ENCODE measurements at places on chromosomes 6 and 20.

GRCh38 chr20:4082406-4083097 is 67.2 kb upstream of the RNF24 start:
- DNase-seq: peak; percentile 49

GRCh38 chr20:44501448-44501847 is 20.4 kb downstream of the SERINC3 start:
- no peak for DNase-seq

GRCh38 chr20:35743693-35744491 is 1.8 kb upstream of the RBM39 start:
- no peak for DNase-seq

- peak; percentile 21 for DNase-seq
Observed at GRCh38 chr20:19661717-19662636, 96.1 kb upstream of the RIN2 start.

DNA sequence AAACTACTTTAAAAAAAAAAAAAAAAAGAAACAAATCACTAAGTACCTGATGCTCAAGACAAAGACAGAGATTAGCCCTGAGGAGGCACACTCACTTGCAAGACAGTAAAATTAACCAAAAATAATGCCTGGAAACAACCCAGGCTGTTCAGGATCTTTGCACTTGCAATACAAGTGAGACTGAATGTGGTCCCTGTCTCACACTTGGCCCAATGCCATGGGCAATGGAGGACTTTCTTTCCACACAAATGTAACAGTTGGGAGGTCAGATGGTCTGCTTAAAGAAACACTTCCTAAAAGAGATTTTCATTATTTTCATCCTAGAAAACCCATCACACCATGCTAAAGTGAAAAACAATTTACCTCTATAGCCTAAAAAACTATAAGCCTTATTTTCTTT is 16.2 kb downstream of the STAU1 start:
- no peak for DNase-seq

DNA sequence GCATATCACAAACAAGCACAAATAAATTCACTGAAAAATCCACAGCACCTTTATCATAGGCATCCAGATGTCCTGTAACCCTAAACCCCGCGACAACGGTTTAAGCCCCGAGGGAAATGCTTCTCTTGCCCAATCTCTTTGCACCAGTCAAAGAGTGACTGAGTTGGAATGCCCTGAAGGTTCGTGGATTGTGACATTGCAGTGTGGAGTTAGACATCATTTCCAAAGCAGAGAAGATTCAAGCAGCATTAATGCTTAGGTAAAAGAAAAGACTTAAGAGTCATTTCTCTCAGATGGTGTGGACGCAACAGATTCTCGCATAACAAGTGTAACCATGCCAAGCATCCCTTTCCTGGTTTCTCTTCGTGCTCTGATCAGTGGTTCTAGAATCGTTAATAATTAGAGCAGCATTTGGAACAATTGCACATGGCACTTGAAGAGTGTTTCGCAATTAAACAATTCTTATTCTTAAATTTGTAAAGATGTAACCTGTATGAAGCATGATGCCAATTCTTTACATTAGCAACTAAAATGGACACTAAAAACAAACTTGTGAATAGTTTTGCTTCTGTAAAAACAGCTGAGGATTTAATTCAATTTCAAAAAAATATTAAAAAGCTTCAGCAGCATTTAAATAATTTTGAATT is 121.6 kb downstream of the HIVEP2 start:
- DNase-seq: no peak

DNA sequence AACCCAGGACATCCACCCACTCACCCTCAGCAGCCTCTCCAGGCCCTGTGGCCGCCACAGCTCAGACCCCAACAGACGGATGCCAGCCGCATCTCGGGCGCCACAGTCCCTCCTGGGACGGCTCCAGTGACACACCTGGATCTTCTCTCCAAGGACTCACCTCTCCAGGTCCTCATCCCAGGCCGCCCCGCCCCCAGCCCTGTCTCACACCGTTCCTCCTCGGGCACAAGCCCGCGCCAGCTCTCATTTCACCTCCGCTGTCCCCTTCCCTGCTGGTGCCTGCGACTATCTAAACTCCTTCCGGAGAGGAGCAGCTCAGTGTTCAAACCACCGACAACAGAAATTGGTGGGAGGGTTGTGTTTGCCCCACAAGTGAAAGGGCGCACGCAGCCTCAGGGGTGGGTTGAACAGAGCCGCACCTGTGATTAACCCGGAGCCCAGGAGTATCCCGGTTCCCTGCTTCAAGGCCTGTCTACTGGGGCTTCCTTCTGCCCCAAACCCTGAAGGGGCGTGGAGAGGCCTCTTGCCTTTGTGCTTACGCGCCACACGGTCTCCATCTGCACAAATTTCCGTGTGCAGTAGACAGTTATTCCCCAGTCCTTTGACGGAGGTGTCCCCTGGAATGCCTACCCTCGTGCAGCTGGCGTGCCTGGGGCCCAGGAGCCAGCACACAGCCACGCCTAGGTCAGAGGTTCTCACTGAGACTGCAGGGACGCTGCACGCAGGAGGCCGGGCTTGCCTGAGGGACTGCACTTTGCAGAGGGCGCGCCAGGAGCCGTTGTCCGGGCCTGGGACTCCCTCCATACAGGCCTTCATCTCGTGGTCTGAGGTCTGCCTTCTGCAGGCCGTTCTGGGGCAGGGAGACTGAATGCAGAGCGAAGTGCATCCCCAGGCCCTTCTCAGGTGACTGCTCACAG is 232.7 kb downstream of the DLL1 start:
- DNase-seq: no peak

GRCh38 chr6:27866357-27867050 is 45.7 kb downstream of the OR2B2 start:
- peak; percentile 18 for DNase-seq

DNA sequence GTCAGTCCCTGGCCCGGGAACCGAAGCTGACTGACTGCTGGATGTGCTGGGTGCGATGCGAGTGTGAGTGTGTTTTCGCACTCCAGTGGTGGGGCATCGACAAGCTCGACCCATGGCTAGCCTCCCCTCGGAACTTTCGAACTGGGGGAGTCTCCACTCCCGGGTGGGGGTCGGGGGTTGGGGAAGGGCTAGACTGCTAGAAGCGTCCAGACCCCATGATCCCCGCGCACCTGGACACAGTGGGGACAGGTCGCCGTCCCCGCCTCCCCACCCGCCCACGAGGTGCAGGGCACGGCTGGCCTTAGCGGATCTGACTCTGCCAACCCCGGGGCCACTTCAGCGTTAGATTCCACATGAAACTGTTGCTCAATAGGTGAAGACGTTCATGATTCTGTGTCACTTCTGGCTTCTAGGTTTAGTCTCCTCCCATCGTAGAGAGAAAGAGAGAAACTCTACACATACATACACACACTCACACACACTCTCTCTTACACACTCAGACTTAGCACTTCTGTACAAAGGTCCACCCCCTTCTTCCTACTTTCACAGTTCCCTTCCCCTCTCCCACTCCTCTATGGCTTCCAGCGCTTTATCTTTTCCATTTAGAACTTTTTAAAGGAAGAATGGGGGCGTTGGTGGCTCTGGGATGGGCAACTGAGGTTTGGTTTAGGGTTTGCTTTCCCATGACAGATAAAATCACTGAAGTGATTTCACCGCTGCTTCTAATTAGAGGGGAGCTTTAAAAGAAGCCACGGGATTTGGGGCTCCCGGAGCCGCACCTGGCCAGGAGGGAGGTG is 5.1 kb upstream of the TFAP2A start:
- no peak for DNase-seq

- DNase-seq: no peak
Observed at GRCh38 chr6:8335381-8335780, 100.0 kb downstream of the SLC35B3 start.

- no peak for DNase-seq
Observed at GRCh38 chr6:119224095-119224701, 125.4 kb downstream of the MAN1A1 start.

GRCh38 chr20:13234961-13235360 is 13.9 kb downstream of the ISM1 start:
- DNase-seq: no peak

- DNase-seq: no peak
Observed at GRCh38 chr6:154849475-154849874, 116.3 kb downstream of the SCAF8 start.

DNA sequence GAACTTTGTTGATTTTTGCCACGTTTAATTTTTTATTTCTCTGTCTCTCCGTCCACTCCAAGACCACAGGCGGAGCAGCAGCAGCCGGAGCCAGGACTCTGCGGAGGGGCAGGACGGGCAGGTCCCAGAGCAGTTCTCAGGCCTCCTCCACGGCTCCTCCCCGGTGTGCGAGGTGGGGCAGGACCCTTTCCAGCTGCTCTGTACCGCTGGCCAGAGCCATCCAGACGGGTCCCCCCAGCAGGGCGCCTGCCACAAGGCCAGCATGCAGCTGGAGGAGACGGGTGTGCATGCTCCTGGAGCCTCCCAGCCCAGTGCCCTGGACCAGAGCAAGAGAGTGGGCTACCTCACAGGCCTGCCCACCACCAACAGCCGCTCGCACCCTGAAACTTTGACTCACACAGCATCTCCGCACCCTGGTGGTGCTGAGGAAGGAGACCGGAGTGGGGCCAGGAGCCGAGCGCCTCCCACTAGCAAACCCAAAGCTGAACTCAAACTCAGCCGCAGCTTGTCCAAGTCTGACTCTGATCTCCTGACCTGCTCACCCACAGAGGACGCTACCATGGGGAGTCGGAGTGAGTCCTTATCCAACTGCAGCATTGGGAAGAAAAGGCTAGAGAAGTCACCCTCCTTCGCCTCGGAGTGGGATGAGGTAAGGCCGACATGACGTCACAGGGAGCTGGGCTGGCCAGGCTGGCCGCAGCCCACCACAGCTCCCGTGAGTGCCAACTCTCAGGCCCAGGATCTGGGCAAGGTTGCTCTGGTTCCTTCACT is 123.5 kb downstream of the TCP11 start:
- DNase-seq: no peak

GRCh38 chr6:42968126-42968701 is 7.7 kb downstream of the GNMT start:
- no peak for DNase-seq

- DNase-seq: no peak
Observed at GRCh38 chr20:17925141-17925939, 43.3 kb downstream of the SNX5 start.

GRCh38 chr6:161111261-161111660 is 119.7 kb downstream of the MAP3K4 start:
- no peak for DNase-seq

DNA sequence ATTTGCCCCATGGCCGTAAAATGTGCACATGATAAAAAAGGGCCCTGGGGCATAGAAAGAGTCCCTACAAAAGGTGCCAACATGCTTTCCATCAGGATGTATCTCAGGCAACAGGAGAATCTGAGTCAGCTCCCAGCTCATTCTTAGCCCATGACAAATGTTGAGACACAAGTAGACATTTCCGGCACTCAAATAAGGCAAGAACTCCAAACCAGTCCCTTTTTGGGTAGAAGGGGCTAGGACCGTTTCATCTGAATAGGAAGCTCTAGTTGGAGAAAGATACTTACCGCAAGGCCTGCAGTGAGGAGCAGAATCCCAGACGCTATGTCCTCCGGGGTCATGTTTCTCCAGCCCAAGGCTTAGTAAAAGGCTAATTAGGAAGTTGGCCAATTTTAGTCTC is 261.0 kb upstream of the RIN2 start:
- DNase-seq: no peak

- peak; percentile 39 for DNase-seq
Observed at GRCh38 chr6:18211338-18211737, 53.0 kb downstream of the DEK start.

- DNase-seq: peak; percentile 37
Observed at GRCh38 chr20:38685853-38686473, 38.3 kb upstream of the SLC32A1 start.

DNA sequence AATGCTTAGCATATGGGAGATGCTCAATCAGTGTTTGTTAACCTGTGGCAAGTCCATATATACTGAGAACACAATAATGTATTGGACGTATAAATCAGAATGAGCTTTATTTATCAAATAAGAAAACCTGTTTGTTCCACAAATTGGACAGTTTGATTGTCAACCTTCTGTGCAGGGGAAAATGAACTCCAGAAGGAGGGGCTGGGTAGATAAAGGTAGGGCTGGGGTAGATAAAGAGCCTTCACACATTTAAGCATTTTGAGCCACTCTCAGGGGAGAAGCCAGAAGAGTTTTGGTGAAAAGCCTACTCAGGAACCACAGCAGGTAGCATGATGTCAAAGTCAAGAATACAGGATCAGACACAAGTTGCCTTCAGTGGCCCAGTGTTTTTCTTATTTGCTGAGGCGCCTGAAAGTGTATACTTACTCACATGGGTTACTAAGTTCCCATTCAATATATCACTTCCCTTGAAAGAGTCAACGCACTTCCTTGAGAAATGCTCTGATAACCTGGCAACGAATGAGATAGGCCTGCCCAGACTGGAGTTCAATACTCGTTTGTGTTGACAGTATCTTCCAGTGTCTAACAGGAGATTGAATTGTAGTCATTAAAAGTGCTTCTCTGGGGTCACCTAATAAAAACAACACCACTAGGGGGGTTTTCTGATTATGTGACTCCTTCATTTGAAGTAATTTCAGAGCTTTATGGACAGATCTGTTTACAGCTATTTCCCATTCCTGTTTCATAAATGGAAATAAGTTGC is 263.9 kb upstream of the CITED2 start:
- no peak for DNase-seq

DNA sequence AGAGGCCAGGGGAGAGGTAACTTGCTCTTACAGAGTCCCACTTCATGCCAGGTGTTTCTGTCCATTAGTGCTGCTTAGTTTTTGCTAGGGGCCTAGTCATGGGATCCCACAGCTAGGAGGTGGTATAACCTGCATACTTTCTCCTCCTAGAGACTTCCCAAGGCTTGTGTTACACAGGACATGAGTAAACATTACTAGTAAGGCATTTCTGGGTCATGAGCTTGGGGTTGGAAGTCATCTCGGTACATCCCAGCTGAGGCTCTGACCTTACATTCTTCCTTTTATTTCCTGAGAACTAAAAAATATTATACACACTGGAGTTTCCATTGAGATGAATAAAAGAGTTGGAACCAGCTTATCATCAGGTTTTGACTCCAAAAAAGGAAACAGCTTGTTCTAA is 20.9 kb upstream of the PNPLA1 start:
- DNase-seq: no peak

DNA sequence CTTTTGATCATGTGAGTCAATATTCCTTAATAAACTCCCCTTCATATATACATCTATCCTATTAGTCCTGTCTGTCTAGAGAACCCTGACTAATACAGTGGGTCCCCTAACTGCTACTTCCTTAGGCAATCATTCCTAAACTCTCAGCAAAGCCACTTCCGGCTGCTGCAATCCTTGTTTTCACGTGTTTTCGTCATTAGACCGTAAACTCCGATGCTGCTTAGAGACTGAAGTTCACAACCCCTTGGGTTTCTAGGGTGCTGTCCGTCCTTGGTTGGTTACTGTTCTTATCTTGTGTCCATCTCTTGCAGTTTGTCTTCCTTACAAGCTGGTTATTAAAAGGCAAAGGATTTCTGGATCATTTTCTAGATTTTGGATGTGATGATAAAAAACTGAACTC is 106.4 kb downstream of the GMPR start:
- DNase-seq: no peak

GRCh38 chr6:155894758-155895157 is 439.1 kb upstream of the NOX3 start:
- no peak for DNase-seq

DNA sequence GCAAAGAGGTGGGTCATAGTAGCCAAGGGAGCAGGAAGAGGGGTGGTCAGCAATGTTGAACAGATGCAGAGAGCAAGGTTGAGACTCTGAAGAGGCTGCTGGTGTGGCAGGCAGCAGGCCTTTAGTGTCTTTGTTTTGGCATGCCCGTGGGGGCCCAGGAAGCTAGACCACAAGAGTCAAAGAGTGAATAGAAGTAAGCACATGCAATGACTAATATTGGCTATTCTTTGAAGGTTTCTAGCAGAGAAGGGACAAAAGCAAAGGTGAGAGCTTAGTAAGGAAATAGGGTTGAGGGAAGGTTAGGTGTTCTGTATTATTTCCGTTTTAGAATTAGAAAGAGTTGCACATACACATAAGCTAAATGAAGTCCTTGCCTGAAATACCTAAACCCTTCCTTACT is 18.8 kb downstream of the TDRD6 start:
- no peak for DNase-seq
